ENCODE measurements at places on chromosomes 6 and 20.

GRCh38 chr6:7684076-7684475 lies 41.8 kb upstream of the BMP6 start:
- no peak for DNase-seq

GRCh38 chr20:50191544-50192363 lies 1.1 kb downstream of the CEBPB start:
- DNase-seq = no peak

DNA sequence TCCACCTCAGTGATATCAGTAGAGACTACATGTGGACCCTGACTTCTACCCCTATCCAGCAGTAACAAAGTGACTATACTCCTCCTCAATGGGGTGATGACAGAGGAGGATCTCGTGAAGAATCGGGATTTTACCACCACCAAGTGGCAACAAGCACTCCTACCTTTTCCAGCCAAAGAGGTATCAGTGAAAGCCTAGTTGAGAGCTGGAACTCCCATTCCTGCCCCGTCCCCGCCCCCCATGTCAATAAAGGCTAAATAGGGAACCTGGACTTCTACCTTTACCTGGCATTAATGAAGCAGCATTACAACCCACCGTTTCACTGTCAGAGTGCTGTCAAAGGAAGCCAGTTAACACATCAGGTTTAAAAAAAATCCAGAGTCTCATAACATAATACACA lies 45.3 kb downstream of the RNF24 start:
- DNase-seq = no peak

DNA sequence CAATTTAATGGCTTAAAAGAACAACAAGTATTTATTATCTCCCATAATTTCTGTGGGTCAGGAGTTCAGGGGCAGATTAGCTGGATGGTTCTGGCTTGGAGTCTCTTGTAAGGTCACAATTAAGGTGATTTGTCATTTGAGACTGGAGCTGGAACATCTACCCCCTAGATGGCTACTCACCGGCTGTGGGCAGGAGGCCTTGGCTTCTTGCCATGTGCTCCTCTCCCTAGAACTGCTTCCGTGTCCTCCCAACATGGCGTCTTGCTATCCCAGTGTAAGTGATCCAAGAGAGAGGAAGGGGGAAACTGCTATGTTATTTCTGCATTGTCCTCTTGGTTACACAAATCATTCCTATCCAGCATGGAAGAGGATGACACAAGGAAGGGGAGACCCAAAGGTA lies 210.2 kb upstream of the ECI2 start:
- no peak for DNase-seq

DNA sequence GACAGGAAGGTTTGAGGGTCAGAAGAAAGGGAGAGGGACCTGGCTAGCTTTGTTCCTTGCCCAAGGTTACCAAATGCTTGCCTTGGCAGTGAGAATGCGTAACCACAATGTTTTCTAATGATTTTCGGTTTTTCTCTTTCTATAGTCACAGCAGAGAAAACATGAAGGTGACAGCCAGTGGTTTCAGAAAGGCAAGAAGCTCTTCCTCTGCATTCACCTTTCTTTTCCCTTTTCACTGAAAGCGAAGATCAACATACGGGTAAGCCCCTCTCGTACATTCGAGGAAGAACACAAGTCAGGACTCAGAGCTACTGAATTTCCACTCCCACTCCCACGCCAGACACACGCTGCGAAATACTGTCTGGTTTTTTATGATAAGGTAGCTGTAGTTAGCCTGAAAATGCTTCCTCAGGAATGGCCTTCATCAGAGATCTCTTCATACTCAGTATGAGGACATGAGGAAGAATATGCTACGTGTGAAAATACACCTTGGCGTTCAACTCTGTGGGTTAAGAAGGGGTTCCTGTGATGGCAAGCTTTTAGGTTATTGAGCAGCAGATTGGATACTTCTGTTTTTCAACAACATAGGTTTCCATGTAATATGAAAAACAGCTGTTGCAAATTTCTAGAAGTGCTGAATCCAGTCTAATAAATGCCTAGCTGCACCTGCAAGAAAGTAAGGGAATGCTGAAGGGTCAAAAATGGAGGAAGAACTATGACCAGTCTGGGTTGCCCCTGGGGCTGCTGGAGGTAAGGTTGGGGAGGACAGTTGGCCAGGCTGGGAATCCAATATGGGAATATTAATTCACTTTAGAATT lies 7.4 kb upstream of the CD83 start:
- no peak for DNase-seq

DNA sequence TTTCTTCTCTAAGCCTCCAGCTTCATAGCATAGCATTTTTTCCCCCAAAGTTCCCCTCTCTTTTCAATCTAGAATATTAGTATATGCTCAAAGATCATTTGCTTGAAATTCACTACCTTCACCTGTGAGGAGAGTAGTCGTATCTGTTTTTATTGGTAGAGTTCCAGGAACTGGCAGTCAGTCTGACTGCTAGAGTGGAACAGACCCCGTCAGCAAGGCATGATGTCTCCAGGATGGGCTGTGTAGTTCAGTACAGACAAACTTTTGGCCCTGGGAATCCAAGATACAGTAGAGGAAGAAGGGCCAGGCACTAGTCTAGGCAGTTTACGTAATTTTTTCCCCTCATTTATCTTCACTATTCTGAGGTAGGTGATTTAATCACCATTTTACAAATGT lies 29.1 kb downstream of the RALY start:
- DNase-seq = no peak

DNA sequence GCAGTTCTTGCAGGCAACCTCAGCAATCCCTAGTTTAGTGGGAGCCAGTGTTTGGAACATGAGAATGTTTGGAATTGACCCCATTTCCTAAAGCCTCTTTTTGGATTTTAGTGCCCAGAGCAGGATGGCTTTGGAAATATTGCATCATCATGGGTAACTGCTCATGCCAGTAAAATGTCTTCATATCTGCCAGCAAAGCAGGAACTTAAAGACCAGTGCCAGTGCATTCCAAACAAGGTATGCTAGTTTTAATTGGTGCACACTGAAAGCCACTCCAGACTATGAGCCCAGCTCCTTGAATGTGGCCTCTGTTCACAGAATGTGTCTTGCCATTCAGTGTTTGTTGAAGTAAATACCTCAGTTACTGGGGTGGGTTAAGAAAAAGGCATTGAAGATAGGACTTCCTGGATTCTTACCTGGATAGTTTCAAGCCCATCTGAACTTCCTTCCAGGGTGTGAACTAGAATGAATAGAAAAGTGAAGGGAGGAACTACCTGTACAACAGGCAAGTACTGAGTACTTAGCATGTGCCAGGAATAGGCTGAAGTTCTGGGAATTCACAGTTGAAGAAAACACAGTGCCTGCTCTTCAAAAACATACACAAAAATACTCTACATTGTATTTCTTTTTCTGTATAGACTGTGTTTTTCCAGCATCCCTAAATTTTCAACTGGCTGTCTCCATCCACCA lies 70.5 kb downstream of the COL19A1 start:
- no peak for DNase-seq

GRCh38 chr20:59055302-59055701 lies 12.7 kb upstream of the PRELID3B start:
- DNase-seq = no peak

DNA sequence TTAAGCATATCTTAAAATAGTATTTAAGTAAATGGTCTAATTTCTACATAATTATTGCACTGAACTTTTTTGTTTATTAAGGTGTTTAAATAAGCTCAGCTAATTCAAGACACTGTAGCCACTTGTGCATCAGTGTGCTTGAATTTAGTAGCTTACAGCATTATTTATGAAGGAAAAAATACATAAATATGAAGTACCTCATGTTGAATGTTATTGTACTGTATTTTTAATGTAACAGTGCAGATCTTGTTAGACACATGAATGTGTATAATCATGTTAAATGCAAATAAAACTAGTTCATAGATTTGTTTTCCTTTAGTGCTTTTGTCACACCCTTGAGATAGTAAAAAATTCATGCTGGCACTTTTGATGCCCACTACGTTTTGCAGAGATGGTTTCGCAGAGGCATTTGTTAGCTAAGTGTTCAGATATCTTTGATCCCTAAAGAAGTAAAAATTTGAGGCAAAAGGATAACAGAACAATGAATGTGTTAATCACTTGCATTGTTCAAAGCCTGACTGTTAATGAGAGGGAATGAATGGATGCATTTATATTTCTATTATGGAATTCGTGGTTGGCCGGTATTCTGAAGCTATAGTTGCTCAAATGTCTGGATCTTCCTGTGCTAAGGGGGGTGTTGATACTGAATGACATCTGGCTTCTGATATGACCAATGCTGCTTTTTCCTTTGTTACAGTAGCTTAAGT lies 8.8 kb downstream of the BTBD3 start:
- DNase-seq = no peak

DNA sequence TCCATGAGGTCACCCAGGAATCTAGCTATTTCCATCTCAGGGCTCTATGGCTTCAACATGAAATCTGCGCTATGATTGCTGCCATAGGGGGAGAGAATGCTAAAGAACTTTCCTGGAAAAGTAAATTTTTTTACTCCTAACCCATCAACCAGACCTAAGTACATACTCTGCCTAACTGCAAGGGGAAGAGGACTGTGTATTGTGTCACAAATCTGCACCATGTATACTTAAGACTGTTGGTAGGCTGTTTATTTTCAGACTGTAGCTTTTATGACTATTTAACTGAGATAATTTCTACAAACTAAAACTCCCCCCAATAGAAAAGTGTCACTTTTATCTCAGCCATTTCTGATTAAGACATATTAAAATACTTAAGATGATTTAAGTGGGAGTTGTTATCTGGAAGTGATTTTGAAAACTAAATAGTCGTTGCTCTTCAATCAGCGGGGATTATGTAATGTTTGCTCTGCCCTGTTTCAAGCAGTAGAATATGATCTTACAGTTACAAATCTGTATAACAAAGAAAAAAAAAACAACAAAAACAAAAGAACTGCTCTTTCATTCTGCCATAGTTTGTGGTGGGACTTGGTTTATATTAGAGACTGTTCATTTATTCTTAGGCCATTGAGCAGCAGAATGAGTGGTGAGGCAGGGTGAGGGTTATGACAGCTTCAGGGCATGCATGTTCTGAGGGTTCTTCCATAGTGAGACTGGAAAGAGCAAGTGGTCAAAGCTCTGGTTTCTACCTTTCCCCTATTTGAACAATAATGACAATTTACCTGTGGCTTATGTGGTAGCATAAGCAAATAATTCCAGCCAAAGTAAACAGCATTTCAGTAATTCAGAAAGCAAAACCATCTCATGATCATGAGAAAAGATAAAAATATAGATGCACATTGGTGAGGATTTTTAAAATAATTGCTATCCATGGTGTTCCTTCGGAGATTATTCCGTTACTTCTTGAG lies 126.3 kb upstream of the CEP162 start:
- DNase-seq = no peak

- no peak for DNase-seq
These were observed 471.4 kb downstream of the ADGRB3 start for GRCh38 chr6:69106511-69106910.

DNA sequence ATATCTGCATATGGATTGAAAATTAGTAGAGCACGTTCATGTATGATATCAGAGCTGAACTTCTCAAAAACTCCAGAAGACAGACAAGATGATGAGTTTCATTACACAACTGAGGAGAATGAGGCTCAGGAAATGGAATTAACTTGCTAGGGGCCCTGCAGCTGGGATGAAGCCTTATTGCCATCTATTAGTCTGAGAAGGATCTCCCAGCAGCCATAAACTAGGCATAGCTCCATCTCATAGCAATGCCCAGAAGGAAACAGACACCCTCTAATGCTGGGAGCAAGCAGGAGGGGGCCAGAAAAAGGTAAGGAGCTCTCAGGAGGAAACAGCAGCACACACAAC lies 18.0 kb downstream of the TFEB start:
- DNase-seq = no peak

- no peak for DNase-seq
These were observed 345.9 kb downstream of the TAF4 start for GRCh38 chr20:61719691-61720347.

DNA sequence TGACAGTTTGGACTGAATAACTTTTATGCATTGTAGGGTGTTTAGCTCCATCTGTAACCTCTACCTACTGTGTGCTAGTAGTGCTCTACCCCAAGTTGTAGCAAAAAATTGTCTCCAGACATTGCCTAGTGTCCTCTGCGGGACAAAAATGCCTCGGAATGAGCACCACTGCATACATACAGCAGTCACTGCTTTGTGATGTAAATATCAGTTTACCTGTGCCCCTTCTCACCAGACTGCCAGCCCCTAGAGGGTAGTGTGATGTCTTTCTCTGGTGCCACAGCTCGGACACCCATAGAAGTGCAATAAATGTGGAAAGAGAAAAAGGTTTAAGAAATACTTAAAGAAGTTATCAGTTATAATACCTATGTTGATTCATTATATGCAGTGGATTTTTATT lies 25.1 kb downstream of the TMEM200A start:
- DNase-seq = no peak

DNA sequence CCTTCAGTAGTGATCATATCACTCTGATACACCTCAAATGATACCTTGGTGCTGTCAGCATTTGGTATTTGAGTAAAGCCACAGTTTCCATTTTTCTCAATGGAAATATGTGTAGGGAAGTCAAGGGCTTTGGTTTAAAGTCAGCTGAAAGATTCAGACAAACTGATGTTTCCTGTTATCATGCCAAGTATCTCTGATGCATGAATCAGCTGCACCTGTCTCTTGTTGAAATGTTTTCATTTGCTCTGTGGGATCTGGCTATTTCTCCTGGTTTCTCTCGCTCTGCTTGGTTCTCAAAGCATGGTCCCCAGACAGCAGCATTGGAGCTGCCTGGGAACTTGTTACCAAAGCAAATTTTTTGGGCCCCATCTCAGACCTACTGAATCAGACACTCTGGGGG lies 23.5 kb downstream of the ZFP64 start:
- DNase-seq = no peak

- no peak for DNase-seq
These were observed 48.9 kb upstream of the TXNDC5 start for GRCh38 chr6:7959453-7959852.

DNA sequence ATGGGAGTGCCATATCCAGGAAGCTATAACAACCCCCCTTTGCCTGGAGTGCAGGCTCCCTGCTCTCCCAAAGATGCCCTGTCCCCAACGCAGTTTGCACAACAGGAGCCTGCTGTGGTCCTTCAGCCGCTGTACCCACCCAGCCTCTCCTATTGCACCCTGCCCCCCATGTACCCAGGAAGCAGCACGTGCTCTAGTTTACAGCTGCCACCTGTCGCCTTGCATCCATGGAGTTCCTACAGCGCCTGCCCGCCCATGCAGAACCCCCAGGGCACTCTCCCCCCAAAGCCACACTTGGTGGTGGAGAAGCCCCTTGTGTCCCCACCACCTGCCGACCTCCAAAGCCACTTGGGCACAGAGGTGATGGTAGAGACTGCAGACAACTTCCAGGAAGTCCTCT lies 56.7 kb upstream of the TMEM181 start:
- no peak for DNase-seq

- no peak for DNase-seq
These were observed 210.8 kb downstream of the ARHGAP18 start for GRCh38 chr6:129498950-129499842.
